Heart right ventricle (tissue), 16 donors: ENCODE measurements at places on chromosomes 16 and 17. TPM values are rescaled to one million over a fixed set of nuclear protein-coding genes. Genes with fewer than 3 reads are reported as not detected.

Gene KRTAP17-1
- total RNA-seq = not detected

Gene RASD1
- total RNA-seq = 3.2 TPM

Gene NACA2
- not detected for total RNA-seq

Gene ALOX15
- 0.65 TPM for total RNA-seq

Gene MYH3
- total RNA-seq = 0.77 TPM

Gene ASIC2
- not detected for total RNA-seq

DNA sequence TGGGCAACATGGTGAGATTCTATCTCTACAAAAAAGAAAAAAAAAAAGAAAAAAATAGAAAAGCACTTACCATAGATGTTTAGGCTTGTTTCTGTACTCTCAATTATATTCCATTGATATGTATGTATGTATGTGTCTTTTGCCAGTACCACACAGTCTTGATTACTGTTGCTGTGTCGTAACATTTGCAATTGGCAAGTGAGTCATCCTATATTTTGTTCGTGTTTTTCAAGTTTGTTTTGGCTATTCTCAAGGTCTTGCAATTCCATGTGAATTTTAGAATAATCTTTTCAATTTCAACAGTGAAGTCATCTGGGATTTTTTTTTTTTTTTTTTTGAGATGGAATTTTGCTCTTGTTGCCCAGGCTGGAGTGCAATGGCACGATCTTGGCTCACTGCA lies 19.3 kb downstream of the SPECC1 start:
- no peak for DNase-seq

- peak; percentile 87 for DNase-seq
These were observed 3.0 kb downstream of the RHBDF2 start for GRCh38 chr17:76497979-76498875.

DNA sequence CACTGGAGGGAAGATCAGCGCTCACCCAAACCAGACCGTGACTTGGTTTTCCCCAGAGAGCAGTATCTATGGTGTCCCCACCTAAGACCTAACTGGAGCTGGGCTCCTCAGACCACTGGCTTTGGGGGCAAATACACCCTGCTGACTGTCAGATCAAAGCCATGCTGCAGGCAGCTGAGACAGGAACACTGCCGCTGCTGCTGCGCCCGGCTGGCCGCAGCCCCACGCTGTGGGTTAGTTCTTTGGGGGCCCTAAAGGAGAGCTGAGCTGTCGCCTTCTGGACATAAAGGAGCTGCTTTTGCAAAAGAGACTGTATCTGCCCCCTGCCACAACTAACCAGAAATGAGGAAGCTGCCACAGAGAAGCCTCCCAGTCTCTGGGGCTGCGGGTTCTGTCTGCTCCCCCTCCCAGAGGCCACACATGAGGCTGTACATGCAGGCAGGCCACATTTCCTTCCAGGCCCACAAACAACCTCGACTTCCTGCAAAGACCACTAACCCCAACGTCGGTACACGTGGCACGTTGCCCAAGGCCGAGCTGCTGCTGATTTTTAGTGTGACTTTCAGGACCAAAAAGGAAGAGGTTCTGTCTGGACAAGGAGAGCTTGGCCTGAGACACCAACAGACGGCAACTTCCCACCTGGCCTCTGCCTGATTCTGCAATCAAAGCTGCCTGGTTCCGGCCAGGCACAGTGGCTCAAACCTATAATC lies 18.2 kb upstream of the ABR start:
- peak; percentile 81 for DNase-seq

GRCh38 chr16:70702624-70703023 lies 16.8 kb upstream of the MTSS2 start:
- DNase-seq = no peak

- no peak for DNase-seq
These were observed 20.3 kb downstream of the SLC7A6OS start for GRCh38 chr16:68290450-68290849.

- no peak for DNase-seq
These were observed 5.2 kb downstream of the SNX20 start for GRCh38 chr16:50675686-50676610.

GRCh38 chr17:11121341-11121985 lies 119.5 kb upstream of the SHISA6 start:
- no peak for DNase-seq

DNA sequence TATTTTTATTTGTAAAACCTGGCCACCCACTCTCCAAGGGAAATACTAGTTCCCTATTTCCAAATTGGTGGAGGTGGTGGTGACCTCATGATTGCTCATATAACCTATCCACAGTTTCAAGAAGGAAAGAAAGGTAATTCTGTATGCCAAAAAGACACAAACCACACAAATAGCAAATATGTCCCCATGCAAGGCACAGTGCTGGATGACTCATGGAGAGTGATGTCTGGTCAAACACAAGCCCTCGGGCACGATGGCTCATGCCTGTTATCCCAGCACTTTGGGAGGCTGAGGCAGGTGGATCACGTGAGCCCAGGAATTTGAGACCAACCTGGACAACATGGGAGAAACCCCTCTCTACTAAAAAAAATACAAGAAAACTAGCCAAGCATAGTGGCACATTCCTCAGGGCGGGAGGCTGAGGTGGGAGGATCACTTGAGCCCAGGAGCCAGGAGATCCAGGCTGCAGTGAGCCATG lies 64.2 kb downstream of the GNA13 start:
- DNase-seq = no peak

GRCh38 chr16:89135971-89136765 lies 35.4 kb upstream of the CDH15 start:
- no peak for DNase-seq

DNA sequence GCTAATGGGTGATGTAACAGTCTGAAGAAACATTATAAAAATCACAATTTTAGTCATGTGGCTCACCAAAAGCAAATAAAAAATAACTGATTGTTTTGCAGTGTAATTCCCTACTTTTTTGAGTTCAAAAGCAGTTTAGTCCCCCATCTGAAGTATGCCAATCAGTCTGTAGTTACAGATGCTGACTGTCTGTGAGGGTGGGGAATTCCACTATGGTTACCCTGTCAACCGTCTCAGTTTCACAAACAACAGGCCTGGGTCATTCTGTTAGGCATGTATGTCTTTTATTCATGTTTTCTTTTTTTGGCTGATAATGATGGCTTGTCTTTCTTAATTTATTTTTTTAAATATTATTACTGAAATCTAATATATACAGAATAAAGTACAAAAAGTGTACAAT lies 69.3 kb downstream of the STXBP4 start:
- DNase-seq = no peak

DNA sequence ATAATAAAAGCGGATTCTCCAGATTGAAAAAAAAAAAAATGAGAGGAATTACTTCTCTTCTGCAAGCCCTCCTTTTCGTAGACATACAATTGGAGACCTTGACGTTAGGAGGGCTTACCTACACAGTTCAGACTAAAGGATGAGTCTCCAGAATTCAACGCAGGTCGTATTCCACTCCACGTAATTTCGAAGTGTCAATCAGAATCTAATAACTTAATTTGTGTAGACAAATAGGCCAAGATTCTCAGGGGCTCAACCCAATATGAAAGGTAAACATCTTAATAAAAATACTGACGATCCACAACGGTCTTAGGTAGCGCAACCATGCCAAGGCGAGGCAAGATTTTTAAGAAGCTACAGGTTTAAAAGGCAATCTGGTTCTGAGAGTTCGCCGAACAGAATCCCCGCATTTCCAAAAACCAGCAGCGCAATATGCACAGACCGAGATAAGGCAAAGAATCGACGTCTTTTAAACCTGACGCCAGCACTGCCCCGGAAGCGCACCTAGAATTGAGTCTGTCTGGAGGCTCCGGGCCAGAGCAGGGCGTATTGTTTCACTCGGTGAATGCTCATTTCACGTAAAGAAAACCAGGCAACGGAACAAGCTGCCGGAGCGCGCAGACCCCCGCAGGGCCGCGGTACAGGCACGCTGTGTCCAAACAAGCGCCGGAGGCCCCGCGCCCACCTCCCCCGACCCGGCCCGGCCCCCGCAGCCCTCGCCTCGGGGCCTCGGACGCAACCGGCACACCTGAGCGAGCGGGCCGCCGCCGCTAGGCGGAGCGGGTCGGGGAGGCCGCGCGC lies 623 bp downstream of the MBTPS1 start:
- peak; percentile 43 for DNase-seq

DNA sequence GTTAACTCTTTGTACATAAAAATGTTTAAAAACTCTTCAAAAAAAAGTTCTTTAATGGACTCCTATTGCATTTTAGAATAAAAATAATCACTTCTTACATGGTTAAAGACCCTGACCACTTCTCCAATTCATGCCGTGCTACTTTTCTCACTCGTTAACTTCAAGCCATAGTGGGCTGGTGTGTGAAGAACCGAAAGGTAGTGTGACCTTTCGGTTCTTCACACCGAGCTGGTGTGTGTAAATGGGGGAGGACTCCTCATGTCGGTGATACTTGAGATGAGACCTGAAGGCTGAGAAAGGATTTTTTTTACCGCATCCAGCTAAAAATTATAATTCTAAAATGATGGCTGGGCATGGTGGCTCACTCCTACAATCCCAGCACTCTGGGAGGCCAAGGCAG lies 22.1 kb downstream of the RFFL start:
- DNase-seq = no peak

GRCh38 chr16:976389-976931 lies 5.1 kb upstream of the SOX8 start:
- no peak for DNase-seq

DNA sequence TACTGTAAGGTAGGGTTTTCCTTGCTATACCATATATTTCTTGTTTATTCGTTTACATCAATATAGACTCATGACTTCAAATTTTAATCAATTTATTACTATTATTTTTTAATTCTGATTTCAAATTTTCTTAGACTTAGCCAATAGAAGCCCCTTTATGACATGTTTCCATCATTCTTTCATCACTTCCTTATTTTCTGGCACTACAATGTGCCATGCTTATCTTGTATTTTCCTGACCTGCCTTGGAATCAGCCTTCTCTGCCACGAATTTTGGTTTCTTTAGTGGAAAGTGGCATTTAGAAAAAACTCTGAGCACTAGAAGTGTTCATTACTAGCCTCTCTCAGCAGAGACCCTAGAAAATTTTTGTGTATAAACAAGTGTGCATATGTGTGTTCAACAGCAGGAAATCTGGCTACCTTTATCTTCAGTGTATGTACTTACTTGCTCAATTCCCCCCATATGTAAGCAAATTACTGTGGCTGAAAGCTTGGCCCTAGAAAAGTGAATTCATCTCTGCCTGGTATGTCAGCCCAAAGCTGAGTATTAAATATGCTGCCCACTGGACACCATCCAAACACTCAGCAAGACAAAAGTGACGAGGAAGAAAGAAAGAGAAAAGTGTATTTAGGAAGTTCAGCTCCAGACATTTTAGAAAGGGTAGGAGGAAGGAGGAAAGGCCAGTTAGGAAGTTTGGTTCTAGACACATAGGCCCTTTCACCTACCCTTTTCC lies 4.0 kb downstream of the STXBP4 start:
- DNase-seq = no peak

DNA sequence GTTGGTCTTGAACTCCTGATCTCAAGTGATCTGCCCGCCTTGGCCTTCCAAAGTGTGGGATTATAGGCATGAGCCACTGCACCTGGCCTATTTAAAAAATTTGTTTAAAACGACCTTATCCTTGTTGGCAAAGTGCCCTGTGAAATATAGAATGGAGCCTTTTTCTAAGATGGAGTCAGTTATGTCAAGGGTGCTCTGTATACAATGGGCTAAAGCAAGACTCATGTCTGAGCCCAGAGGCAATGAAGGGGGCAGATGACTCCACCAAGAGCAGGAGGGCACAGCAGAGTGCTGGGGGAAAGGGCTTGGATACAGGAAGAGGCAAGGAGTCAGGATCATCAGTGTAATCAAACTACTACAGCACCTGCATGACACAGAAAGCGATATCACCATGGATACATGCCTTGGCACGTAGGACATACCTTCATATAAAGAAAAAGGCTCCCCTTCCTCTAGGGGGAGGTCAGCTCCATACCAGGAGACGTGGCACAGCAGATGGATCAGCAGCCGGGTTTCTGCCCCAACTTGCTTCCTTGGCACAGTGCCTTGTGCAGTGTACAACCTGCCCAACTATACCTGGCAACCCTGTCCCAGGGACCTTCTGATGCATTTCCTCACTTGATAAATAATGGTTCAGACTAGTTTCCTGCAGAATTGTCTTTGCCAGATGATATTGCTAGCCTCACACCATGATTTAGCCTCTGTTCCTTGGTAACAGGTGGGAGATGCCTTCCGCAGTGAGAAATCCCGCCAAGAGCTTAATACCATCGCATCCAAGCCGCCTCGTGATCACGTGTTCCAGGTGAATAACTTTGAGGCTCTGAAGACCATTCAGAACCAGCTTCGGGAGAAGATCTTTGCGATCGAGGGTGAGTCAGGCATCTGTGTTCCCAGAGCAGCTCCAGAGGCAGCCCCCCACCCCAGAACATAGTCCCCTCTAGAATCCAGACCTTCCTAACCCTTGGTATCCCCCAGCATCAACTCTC lies 15.3 kb downstream of the ITGAM start:
- no peak for DNase-seq

DNA sequence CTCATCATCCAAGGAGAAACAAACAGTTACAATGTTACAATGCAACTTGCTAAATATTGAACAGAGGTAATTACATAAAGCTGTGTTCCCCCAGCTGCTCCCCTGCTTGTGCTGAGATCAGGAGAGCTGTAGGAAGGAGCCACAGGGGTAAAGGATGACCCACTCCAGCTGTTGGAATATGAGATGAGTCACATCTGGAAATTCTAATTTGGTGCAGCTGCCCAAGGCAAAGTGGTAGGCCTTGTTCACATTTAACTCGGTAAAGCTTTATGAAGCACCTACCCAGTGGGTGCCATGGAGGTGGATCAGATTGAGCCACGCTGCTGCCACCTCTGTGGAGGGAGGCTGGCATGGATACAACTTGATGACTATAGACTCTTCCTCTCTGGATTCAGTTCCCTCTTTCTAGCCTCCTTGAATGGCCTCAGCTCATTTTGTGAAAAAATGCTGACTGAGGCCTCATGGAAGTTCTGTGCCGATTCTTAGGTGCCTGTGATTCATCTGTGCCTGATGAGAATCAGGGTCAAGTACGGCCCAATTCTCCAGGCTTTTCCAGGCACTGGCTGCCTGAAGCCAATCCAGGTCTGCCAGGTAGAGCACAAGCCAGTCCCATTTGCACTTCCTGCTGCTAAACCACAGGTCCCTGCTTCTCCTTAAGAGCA lies 7.4 kb downstream of the ZNF689 start:
- DNase-seq = no peak

- DNase-seq = no peak
These were observed 73.3 kb upstream of the MON1B start for GRCh38 chr16:77117707-77118106.

DNA sequence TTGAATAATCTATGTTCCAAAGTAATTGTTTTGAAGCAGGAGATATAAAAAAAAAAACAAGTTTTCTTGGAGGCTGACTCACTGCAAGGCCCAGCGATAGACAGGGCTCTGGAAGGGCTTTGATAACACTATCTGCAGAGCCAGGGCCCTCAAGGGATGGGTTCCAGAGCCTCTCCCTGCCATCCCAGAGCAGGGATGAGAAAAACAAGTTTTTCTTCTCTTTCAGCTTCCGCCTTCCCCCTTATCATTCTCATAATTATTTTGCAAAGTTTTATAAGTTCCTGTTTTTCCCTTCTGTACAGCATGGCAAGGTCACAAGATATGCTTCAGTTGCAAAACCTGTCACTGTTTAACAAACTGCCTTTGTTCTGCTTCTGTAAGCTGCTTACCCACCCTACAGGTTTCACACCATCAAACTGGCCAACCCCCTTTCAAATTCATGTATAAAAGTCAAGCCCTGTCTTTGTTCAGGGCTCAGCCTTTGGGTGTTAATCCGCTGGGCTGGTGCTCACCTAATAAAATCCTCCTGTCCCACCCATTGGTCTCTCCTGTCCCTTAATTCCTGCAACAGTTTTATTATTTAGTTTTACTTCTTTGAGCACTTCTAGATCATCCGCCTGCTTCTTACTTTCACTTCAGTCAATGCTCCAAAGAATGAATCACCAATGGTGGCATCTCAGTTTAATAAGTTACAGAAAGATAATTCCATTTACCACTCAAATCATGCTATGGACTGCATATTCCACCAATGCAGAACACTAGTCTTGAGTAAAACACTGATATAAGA lies 5.6 kb upstream of the THUMPD1 start:
- no peak for DNase-seq
